T-helper 2 cell treated with Interferon-gamma antibody and Interleukin-4, amounts not matched to agents 5 μg/mL and 100 μg/mL, for 36 hours (primary cell): ENCODE measurements at places on chromosomes 6 and 20.

DNA sequence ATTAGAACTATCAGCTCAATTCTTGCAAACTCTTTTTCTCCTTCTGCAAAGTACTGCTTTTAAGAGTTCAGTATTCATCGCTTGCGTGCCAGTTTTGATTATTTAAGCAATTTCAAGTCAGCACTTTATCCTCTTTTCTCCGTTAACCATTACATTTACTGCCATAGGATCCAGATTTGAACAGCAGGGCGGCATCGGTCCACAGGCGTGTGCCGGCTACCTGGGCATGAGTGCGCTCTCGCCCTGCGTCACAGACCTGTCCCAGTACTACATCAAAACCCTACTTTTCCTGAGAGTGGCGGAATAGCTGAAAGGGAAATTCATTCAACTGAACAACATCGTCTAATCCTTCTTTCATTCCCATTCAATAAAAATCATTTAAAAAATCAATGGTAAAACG is 53.4 kb downstream of the MYLK4 start:
- no peak for DNase-seq

GRCh38 chr6:33707771-33708170 is 3.7 kb downstream of the UQCC2 start:
- DNase-seq = no peak

DNA sequence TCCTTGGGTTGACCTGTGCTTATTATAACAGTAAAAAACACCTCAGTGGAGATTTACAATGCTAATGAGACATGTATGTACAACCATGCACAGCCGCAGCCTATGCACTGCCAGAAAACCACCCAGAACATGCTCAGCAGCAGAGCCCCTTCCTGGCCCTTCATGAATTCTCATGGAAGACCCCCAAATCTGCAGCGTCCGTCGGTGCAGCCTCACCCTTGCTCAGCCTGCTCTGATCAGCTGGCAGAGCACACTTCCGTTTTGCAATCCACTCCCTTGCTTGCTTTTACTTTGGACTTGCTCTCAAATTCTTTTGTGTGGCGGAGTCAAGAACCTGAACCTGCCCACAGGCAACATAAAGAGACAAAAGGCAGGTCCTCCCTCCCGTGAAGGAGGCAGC is 378.2 kb upstream of the SULF2 start:
- DNase-seq = no peak

GRCh38 chr6:35034411-35035191 is 106.5 kb downstream of the TCP11 start:
- DNase-seq = no peak

GRCh38 chr20:60591172-60591799 is 633.1 kb downstream of the CDH26 start:
- no peak for DNase-seq

- DNase-seq = peak; percentile 80
Observed at GRCh38 chr6:6515691-6516607, 72.6 kb upstream of the LY86 start.

DNA sequence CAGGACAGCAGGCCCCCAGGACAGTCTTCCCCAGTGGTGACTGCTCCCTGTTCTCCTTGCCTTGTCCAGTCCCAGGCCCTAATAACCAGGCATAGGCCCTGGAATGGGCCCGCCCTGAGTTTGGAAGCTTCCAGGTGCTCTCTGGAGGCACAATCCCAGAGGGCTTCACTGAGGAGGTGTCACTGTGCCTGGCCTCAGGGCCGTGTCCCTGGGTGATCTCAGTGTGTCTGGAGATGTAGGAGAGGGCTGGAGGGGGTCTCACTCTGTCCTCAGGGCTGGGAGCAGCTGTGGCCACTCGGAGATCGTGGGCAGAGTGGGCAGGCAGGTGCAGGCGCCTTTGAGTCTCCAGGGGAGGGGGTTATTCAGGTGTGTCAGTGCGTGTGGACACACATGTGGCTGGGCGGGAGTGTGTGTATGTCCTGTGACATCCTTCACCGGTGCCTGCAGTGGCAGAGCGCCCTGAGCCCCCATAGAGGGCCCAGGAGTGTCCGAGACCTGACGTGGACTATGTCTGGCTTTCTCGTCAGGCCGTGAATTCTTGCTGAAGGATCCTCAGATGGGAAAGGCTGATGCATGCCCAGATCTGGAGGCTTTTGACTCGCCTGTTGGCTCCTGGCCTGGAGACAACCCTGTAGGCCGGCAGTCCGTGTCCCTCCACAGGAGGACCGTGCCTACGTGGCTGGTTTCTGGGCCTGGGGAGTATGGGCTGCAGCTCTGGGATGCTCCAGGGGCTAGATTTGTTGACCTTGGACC is 5.5 kb upstream of the NPBWR2 start:
- peak; percentile 2 for DNase-seq

DNA sequence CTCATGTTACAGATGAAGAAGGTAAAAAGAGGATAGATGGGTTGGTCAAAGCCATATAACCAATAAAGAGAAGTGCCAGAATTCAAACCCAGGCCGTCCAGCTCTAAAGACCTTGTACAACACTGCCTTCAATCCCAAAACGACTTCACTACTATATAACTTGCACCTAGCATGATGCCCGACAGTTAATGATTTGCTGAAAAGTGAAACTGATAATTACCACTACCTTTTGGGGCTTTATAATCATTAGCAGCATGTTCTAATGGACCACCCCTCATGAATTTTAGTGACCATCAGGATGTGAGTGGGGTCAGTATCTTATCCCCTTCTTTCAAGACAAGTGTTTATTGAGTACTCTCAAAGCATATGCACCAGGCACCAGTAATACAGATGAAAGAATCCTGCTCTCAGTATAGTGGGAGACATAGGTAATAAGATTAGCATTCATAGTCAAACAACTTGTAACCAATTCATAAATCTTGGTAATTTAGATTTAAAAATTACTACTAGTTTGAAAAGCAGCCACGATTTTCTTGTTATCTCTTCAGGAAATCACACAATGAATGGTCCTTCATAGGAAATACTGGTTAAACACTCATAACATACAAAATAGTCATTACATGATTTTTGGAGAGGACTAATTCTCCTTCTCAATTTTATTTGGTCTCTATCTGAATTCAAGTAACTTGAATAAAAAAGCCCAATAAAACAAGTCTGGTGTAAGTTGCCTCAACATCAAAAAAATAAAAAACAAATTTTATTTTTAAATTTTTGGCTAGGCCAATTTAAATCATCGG is 98.0 kb downstream of the EPB41L2 start:
- DNase-seq = no peak

DNA sequence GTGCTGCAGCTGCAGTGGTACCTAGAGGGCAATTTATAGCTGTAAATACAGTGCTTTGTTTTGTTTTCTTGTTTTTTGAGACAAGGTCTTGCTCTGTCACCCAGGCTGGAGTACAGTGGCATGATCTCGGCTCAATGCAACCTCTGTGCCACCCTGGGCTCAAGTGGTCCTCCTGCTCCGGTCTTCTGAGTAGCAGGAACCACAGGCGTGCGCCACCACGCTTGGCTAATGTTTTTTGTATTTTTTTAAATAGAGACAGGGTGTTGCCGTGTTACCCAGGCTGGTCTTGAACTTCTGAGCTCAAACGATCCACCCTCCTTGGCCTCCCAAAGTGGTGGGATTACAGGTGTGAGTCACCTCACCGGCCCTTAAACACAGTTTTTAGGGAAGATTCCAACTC is 26.8 kb downstream of the CHRNA4 start:
- no peak for DNase-seq

- DNase-seq = peak; percentile 98
Observed at GRCh38 chr20:44310664-44311639, at the start of gene FITM2. TSS of gene FITM2 (minus strand) at chr20:44311202. CDS start at chr20:44311148, 54 bp downstream.

DNA sequence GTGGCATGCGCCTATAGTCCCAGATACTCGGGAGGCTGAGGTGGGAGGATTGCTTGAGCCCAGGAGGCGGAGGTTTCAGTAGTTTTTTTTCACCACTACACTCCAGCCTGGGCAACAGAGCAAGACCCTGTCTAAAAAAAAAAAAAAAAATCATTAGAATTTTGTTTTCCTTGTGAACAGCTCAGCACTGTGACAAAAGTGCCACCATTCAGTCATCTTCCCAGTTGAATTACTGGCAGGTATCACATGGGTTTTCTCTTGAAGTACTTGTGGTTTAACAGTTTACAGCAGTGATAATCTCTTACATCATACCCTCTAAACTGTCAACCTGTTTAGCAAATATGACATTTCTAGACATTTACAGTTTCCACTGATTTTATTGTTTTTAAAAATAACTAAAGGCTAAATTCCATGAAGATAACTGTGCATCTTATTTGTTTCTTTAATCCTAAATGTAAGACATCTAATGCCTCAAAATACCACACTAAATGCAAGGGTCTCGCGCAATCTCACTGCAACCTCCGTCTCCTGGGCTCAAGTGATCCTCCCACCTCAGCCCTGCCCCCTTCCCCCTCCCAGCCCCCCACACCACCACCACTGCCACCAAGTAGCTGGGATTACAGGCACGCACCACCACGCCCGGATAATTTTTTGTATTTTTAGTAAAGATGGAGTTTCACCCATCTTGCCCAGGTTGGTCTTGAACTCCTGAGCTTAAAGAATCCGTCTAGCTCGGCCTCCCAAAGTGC is 7.0 kb downstream of the TRPC4AP start:
- no peak for DNase-seq

- DNase-seq = no peak
Observed at GRCh38 chr20:6473197-6473596, 294.3 kb upstream of the BMP2 start.

- no peak for DNase-seq
Observed at GRCh38 chr6:7136859-7137334, 29.1 kb downstream of the RREB1 start.

DNA sequence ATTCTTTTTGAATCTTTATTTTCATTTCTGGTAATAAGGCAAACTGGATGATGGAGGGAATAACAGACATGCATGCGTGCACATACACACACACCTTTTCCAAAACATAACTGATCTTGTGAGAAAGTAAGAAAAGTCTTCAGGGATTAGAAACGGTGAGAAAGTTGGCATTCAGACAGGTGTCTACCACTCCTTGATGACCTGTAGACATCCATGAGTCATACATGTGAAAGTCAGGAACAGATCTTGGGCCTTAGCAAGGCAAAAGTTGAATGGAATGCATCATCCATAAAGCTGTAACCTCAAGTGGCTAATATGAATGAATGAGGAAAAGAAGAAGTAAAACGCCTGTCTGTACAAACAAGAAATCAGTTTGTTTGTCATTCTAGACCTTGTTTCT is 97.3 kb downstream of the GRIK2 start:
- no peak for DNase-seq

DNA sequence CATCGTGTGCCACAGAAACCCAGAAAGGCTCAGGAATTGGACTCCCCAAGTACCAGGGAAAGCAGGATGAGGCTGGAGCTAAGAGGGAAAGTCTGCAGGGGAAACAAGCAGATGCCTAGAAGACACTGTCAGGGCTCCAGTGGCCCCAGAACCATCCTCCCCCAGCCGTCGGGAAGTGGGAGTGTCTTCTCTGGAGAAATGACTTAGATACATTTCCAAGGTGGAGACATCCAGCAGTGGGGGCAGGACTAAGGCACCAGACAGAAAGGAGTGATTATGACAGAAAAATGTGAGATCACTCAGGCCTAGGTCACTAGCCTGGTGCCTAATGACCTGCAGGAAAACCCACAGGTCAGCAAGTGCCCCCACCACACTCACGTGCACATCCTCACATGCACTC is 36.0 kb upstream of the VSX1 start:
- DNase-seq = no peak

DNA sequence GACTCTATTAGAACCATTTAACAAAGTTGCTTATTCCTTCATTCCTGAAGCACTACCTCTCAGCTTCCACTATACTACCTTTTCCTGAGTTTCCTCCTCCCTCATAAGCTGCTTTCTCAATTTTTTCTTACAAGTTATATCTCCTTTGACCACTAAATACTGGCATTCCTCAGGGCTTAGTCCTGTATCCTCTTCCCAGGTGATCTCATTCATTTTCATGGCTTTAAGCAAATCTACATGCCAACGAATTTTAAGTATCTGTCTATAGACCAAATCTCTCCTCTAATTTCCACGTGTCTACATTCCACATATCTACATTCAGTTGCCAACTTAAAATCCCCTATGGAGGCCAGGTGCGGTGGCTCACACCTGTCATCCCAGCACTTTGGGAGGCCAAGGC is 134.7 kb downstream of the BTBD9 start:
- DNase-seq = no peak

- peak; percentile 10 for DNase-seq
Observed at GRCh38 chr20:4949833-4950178, 51.5 kb downstream of the SLC23A2 start.

DNA sequence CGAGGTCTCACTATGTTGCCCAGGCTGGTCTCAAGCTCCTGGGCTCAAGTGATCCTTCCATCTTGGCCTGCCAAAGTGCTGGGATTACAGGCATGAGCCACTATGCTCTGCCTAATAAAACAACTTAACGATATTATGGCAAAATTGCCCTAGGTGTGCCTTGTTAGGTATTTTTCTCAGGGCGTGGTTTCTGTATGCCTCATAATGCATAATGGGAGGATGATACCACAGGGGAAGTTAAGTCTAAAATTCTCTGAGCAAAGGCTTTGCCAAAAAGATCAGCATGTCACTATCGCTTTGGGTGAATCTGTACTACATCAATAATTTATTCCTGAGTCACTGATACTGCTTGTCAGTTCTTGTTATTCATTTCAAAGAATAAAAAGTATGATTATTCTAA is 15.9 kb upstream of the LOC128125822 start:
- no peak for DNase-seq

GRCh38 chr6:137927777-137928218 is 60.7 kb downstream of the TNFAIP3 start:
- DNase-seq = peak; percentile 88

GRCh38 chr20:25353747-25354705 is 36.6 kb downstream of the ABHD12 start:
- DNase-seq = no peak

DNA sequence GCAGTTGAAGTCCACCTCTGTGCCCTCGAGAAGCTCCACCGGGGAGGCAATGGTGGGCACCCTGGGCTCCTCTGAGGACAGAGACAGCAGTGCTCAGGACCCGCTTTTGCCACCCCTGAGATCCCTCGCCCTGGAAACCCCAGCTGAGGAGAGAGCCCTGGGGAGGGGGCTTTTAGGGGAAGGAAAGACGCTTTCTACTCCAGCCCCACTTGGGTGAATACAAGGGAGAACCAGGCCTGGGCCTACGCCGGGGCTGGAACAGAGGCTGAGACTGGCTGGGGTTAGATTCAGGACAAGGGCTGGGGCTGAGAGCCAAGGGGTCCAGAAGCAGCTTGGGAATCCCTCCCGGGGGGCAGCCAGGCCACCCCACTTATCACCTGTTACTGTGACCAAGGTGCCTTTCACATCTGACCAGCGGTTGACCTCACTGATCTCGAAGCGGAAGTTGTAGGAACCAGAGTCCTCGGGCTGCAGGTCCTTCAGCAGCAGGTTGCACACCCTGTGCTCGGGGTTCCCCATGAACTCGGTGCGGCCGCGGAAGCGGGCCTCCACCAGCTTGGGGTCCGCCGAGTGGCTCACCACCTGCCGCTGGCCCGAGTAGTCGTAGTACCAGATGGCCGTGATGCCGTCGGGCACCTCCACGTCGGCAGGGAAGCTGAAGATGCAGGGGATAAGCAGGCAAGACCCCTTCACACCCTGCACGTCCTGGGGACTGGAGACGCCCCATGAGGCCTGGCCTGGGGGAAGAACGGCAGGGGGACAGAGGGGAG is 6.2 kb downstream of the SIGLEC1 start:
- no peak for DNase-seq
